ENCODE measurements at places on chromosomes 1 and 21.

DNA sequence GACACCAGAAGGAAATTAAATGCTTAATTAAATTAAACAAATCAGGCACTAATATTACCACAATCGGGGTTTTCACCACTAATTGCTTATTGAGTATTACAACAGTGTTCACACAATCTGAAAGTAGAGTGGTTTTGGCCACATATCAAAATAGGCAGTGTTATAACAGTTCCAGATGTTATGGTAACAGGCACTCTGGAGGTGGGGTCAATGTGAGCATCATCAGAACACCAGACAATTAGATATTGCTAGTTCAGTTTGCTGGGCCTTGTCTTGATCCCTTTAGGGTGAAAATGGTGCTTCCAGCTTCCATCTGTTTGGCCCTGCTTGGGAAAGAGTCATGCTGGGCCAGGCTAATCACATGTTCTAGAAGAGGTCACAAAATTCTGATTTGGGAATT lies 14.5 kb upstream of the DDAH1 start:
- DNase-seq = no peak

GRCh38 chr1:37143800-37144199 lies 109.5 kb upstream of the GRIK3 start:
- no peak for DNase-seq

- no peak for DNase-seq
Measured at GRCh38 chr1:183814121-183814681, 9.3 kb downstream of the RGL1 start.

DNA sequence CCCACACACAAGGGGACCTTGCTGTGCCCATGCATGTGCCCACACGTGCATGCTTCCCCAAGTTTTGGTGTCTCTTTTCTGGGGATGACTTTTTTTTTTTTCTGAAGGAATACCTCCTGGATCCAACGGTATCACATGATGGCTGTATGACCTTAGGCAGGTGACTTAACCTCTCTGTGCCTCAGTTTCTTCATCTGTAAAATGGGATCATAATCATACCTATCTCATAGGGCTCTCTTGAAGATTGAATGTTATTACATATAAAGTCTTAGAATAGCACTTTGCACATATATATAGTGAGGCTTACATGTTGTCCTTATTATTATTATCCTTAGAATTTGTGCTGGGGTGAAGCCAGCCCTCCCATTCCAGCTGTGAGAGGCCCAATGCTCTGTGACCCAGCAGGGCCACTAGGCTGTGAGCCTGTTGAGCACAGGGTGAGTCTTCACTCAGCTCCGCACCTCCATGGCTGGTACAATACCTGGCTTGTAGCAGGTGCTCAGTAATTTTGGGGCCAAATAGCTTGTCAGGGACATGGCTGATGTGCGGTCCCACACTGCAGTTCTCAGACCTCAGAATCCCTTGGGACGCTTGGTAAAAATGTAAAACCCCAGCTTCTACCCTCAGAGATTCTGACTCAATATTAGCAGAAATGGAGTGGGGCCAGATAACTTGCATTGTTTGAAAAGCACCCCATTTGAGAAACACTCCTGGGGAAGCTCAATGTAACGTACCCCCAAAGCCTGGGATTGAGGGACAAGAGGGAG lies 20.6 kb downstream of the STUM start:
- DNase-seq = no peak

- DNase-seq = no peak
Measured at GRCh38 chr1:204640578-204640977, 45.0 kb downstream of the LRRN2 start.

Data from activated CD4-positive, CD25-positive, alpha-beta regulatory T cell treated with anti-CD3 and anti-CD28 coated beads, Interleukin-2, amount 50 U/mL, for 72 hours (primary cell).